NCI-H774 (cell line): ENCODE measurements at places on chromosomes 3 and 15.
A peak's percentile ranks its signal among the peaks of the same experiment; 100 is the strongest.

DNA sequence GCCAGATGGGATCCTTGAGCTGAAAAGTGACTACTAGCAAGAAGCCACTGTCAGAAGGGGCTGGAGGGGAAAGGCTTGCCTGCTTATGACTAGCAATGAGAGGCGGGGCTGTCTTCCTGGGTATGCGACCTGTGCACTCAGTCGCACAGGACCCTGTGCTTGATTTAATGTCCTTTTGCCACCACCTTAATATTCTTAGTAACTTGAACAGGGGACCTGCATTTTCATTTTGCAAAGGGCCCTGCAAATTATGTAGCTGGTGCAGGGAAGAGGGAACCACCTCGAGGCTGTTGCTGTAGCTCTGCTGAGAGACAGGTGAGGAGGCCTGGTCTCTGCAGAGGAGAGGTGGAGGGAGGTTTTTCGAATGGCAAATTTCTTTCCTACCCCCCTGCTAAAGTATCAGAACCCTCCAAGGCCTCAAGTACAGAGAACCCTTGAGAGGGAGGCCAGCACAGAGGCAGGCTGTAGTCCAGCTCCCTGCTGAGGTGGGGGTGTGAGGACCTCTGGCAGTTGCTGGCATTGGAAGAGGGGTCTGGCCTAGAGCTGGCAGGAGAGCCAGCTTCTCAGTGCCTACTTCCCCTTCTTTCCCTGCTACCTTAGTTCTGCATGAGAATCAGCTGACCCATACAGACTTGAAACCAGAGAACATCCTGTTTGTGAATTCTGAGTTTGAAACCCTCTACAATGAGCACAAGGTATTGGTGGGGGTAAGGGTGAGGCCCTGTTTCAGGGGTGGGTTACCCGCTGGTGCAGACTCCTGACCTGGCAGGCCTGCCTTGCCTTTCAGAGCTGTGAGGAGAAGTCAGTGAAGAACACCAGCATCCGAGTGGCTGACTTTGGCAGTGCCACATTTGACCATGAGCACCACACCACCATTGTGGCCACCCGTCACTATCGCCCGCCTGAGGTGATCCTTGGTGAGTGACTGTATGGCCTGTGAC, 11.4 kb downstream of the CLK3 start:
- no peak for DNase-seq

GRCh38 chr15:42108189-42108588, 13.8 kb upstream of the PLA2G4D start:
- no peak for DNase-seq

GRCh38 chr3:190345878-190346277, 23.6 kb upstream of the CLDN1 start:
- DNase-seq = no peak

DNA sequence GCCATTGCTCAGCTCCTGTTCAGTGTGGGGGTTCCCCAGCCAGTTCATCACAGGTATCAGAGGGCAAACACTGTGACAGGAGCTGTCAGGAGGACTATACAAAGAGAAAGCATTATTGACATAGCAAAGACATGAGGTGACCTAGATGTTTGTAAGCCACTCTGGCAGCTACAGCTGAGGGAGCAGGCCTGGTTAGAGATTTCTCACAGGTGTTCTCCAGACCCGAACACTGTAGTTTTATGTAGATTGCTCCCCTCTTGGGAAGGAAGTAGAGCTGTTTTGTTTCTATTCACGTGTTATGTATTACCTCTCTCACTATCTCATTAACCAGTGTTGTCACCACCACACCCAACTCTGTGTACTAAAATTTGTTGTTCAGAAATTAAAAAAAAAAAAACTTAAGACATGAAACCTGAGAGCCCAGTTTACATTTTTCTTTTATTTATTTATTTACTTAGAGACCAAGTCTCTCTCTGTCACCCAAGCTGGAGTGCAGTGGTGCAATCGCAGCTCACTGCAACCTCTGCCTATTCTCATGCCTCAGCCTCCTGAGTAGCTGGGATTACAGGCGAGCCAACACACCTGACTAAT, 123.7 kb downstream of the RBPMS2 start:
- DNase-seq = peak; percentile 19
